Breast epithelium (tissue), 4 donors: ENCODE measurements at places on chromosomes 16 and 17. TPM values are rescaled to one million over a fixed set of nuclear protein-coding genes. Genes with fewer than 3 reads are reported as not detected.

The CDH8 gene
- 0.15 TPM for total RNA-seq

DNA sequence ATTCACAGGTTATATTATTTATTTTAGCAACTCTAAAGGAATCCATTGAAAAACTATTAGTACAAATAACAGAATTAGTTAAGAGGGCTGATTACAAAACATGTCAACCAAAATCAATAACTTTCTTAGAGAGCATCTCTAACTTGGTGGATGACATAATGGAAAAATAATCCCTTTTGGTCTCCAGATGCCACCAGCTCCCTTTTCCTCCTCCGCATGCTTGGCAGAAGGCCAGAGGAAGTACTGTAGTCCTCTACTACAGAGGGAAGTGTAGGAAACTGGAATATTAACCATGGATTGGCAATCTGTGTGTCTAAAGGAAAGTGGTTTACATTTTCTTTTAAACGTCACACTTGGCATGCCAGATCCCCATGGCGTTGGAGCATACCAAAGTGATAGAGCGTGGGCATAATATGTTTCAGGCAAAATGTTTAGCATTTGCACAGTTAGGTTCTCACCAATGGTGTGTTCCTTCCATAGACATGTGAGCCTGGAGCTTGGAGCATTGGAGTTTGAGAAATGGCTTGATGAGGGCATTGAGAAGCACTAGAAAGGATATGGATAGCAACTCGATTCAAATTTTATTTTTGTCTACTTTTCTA lies 106.3 kb downstream of the PRKCB start:
- no peak overlapping the region for H3K4me3 ChIP-seq
- no peak for DNase-seq
- H3K27me3 ChIP-seq = no peaks in the 10 kb centered on the region
- H3K4me1 ChIP-seq = no peaks in the 10 kb centered on the region
- no peaks in the 10 kb centered on the region for H3K36me3 ChIP-seq

DNA sequence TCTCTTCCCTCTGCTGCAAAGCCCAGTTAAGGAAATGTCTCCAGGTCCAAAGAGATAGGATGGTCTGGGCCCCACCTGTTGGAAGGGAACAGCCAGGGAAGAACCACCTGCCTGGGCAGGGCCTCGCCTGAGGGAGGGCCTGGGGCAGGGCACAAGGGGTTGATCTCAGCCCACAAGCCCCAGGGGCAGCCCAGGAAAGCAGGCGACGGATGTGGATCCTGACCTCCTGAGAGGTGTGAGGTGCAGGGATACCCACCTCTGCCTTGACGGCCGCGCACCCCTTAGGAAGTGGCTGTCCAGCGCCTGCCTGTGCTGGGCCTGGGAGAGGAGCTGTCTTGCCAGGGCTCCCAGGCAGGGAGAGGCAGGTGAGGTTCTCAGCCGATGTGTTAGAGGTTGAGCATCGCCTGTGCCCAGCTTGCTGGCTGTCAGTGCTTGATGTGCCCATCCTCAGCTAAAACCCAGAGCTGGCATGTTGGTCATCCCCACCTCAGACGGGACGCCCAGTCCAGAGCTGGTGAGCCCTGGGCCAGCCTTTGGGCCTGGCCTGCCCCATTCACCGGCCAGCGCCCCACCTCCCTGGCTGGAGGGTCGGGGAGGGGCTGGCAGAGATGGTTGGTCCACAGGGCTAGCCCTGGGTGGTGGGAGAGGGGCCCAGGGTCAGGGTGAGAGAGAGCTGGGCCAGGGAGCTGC lies 434 bp downstream of the CEMP1 start:
- no peaks in the 10 kb centered on the region for H3K36me3 ChIP-seq
- peak overlapping the region; percentile 99 for H3K27ac ChIP-seq
- peaks cover 7% of the 10 kb centered on the region for H3K4me1 ChIP-seq

DNA sequence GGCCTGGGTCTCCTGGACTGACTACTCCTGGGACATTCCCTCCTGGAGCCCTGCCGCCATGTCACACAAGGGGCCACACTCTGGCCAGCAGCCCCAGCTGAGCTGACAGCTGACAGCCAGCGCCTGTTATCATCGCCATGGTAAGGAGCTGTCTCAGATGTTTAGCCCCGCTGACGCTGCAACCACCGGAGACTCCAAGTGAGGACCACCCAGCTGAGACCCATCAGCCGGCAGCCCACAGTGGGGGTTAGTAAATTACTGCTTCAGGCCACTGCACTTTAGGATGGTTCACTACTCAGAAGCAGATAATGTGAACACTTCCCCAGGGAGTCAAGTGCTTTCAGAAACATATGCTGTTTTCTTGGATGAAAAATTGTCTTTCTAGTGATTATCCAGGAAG lies 14.6 kb upstream of the SPHK1 start:
- peak overlapping the region; percentile 81 for H3K27ac ChIP-seq
- no peaks in the 10 kb centered on the region for H3K27me3 ChIP-seq
- no peak overlapping the region for H3K4me3 ChIP-seq
- H3K36me3 ChIP-seq = no peaks in the 10 kb centered on the region
- H3K4me1 ChIP-seq = peaks cover 6% of the 10 kb centered on the region

The MRPL10 gene
- 36.7 TPM for total RNA-seq

GRCh38 chr17:15947271-15947670 lies 2.3 kb downstream of the ADORA2B start:
- no peaks in the 10 kb centered on the region for H3K4me1 ChIP-seq
- no peak overlapping the region for H3K4me3 ChIP-seq
- H3K36me3 ChIP-seq = no peaks in the 10 kb centered on the region
- no peaks in the 10 kb centered on the region for H3K27me3 ChIP-seq

DNA sequence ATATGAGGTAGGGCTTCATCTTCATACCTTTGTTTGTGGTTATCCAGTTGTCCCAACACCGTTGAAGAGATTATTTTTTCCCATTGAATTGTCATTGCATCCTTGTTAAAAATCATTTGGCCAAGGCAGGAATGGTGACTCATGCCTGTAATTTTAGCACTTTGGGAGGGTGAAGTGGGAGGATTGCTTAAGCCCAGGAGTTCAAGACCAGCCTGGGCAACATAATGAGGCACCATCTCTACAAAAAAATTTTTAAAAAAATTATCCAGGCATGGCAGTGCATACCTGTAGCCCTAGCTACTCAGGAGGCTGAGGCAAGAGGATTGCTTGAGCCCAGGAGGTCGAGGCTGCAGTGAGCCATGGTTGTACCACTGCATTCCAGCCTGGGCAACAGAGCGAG lies 223.9 kb downstream of the TANC2 start:
- no peaks in the 10 kb centered on the region for H3K4me1 ChIP-seq
- no peak for DNase-seq
- no peaks in the 10 kb centered on the region for H3K36me3 ChIP-seq
- H3K27ac ChIP-seq = no peak overlapping the region

- no peaks in the 10 kb centered on the region for H3K36me3 ChIP-seq
- no peak overlapping the region for H3K4me3 ChIP-seq
- no peak overlapping the region for H3K27ac ChIP-seq
Observed at GRCh38 chr17:56203430-56203829, 50.2 kb downstream of the ANKFN1 start.

DNA sequence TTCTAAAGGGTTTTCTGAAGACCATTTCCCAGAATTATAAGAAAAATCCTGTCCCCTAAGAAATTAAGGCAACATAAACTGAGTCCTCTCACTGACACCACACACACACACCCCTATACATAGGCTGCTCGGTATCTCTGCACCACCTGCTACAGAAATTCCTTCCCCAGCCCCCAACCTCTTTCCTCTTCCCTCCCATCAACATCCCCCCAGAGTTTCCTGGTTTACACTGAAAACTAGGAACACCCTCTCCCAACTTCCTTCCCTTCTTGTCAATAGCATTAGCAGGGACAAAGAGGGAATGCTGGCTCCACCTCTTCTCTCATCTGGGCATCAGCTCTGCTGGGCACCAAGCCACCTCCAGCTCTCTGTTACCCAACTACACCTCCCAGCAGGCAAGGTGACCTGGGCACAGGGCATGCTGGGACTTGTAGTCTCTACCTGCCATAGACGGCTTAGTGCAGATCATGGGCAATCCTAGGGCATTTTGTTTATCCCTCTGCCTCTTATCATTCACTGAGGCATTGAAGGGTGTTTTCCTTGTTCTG lies 15.7 kb downstream of the CAVIN1 start:
- no peaks in the 10 kb centered on the region for H3K36me3 ChIP-seq
- peak overlapping the region; percentile 92 for H3K27ac ChIP-seq
- H3K4me1 ChIP-seq = peaks cover 6% of the 10 kb centered on the region
- no peaks in the 10 kb centered on the region for H3K27me3 ChIP-seq

DNA sequence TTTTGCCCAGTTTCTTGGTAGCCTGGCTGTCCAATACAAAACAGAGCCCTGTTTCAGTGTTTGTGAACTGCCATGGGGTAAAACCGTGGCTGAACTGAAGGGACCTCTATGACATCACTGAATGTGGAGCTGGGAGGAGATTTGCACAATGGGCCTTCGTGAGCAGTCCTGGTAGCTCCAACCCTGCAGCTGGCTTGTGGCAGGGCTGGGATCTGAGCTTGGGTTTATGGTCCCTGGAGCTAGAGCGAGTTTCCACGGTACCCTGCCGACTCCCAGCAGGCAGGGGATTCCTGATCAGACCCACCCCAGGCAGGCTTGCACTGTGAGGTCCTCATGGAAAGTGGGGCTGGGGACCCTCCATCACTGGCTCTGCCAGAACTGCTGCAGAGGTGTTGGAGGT lies 247.0 kb downstream of the GSG1L start:
- H3K4me1 ChIP-seq = no peaks in the 10 kb centered on the region
- H3K4me3 ChIP-seq = no peak overlapping the region
- H3K36me3 ChIP-seq = no peaks in the 10 kb centered on the region
- H3K27ac ChIP-seq = no peak overlapping the region
- DNase-seq = no peak

The MYL4 gene
- total RNA-seq = not detected

DNA sequence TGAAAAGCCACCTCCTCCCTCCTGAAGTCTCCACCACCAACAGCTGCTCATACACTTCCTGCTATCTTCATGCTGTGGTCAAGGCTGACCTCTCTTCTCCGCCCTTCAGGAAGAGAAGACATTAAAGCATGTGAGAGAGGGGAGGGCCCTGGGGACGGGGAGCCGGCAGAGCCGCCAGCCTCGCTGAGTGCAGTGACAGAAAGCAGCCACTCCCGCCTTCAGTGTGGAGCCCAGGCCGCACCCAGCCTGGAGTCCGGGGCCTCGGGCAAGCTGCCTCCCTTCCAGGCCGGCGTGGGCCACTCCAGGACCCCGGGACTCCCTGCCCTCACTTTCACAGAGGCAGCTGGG lies 94.7 kb upstream of the TNRC6C start:
- no peaks in the 10 kb centered on the region for H3K27me3 ChIP-seq
- H3K4me1 ChIP-seq = no peaks in the 10 kb centered on the region
- H3K4me3 ChIP-seq = no peak overlapping the region
- no peak for DNase-seq
- peak overlapping the region; percentile 66 for H3K27ac ChIP-seq

The BRIP1 gene
- total RNA-seq = 0.48 TPM
